Stimulated activated CD4-positive, alpha-beta T cell treated with anti-CD3 and anti-CD28 coated beads, Interleukin-1b, Interleukin-23, amount 100 ng/mL, for 1 hour (primary cell): ENCODE measurements at places on chromosomes 16 and 17.

DNA sequence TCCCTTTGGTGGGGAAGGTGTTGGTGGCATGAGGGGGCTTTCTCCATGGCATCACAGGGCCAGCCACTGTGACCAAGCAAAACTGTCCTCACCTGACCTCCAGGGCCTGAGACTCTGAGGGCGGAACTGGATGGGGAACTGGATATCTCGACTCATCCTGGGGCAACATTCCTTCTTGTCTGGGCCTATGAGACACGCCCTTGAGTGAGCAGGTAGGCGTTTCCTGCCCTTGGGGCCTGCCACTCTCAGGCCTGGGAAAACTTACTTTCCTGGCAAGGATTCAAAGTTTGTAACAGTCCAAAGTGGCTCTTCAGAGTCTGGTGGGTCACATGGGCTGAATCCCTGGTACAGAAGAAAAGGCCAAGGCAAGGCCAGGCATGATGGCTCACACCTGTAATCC is 9.6 kb downstream of the MT1X start:
- no peak for DNase-seq

DNA sequence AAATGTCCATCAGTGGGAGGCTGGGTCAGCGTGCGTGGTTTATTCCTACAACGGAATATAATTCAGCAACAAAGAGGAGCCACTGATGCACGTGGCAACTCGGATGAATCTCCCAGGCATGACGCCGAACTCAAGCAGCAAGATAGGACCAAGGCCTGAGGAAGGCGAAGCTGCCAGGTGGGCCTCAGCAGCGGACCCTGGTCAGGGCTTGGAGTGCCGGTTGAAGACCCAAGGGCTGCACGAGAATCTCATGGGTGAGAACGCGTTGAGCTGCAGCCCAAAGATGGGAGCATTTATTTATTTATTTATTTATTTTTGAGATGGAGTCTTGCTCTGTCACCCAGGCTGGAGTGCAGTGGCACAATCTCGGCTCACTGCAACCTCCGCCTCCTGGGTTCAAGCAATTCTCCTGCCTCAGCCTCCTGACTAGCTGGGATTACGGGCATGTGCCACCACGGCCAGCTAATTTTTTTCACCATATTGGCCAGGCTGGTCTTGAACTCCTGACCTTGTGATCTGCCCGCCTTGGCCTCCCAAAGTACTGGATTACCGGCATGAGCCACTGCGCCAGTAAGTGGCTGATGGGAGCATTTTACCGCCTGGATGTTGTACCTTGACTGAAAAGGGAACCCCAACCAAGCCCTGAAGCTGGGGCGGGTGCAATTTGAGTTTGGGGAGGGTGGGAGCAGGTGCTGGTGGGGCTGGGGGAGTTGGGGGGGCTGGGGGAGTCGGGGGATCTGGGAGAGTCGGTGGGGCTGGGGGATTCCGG is 18.1 kb upstream of the BAHCC1 start:
- no peak for DNase-seq

GRCh38 chr17:7280519-7281073 is 922 bp upstream of the SLC2A4 start:
- DNase-seq: peak; percentile 67

GRCh38 chr17:1180958-1181752 is 1.4 kb upstream of the ABR start:
- no peak for DNase-seq

- DNase-seq: no peak
Observed at GRCh38 chr17:76146053-76146851, 5.2 kb upstream of the FOXJ1 start.

DNA sequence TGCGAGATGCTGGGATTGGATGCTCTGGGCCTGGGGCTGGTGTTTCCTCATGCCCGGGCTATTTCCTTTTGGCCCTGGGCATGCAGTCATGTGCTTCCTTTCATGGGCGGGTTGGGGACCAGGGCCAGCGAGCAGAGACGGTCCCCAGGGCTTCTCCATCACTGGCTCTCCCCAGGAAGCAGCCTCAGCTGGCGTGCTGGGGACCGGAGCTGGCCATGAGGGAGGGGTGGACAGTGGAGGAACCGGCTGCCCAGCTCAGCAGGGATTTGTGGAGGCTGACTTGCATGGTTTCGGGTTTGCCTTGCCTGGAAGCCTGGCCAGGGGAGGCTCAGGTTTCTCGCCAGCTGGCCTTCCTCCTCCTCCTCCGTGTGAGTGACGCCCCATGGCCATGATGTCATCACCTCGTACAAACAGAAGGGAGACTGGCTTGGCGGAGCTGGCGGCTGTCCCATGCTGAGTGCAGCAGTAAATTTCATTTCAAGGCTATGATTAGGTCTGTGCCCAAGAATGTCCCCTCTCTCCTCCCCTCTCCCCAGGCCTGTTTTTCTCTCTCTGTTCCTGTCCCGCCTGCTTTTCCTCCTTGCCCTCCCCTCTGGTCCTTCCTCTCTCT is 8.9 kb upstream of the TIMP2 start:
- DNase-seq: no peak

- no peak for DNase-seq
Observed at GRCh38 chr17:6327007-6327406, 107.9 kb downstream of the AIPL1 start.

GRCh38 chr17:16924696-16925440 is 47.0 kb downstream of the TNFRSF13B start:
- DNase-seq: no peak

DNA sequence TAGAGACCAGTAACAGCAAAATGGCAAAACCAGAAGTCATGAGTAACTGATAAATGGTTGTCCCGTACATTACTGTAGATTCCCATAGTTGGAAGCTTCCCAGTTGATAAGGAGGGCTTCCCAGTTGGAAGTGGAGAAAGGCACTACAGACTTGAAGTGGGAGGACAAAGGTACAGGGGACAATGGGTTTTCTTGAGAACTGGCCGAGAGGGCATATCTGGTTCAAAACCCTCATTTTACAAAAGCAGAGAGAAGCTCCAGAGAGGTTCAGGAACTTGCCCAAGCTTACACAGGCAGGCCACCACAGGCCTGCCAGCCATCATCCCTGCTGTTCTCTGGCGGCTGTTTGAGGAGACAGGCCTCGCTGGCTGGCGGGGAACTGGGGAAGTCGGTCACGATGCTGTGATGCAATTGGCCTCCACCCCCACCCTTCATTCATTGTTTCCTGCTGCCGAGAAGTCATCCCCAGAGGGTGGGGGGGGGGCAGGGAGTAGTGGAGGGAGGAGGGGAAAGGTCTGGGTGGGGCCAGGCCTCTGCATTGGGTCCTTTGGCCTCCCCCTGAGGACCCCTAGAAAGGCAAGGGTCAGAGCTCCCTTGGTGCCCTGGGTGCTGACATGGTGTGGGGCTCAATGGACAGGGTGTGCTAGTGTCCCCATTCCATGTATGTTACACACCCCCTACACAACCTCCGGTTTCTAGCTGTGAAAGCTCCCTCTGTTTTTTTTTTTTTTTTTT is 3.0 kb downstream of the UBALD2 start:
- DNase-seq: no peak

- DNase-seq: no peak
Observed at GRCh38 chr17:41507315-41507880, 2.0 kb upstream of the KRT13 start.

DNA sequence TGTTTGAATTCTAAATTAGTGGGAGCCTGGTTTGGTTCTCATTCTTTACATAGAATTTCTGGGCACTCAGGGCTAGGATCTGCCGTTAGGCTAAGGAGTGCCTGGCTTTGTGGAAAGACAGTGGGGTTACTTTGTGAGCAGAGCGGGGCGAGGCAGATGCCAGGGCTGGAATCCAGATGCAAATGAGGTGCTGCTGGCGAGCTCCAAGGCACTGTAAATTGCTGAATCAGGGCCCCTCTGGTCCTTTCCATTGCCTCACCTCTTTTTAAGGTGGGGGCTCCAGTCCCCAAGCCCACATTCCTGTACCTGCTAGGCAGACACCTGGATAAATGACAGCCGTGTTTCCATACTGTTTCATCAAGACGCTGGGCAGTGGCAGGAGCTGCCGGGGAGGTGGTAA is 33.8 kb downstream of the PIPOX start:
- DNase-seq: no peak

DNA sequence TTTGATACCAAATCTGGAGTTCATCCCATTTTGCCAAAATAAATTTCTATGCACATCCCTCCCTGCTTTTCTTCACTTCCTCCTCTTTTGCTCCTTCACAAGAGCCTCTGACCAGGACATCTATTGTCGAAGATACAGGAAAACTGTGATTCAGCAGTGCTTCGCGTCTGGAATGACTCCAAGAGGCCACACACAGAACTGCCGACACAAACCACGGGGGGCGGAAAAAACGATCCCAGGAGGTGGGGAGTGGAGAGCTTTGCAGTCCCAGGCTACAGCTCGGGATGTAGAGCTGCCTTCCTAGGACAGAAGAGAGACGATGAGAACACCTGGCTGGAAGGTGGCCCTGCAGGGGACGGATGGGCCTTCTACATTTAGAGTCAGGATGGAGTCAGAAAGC is 102.8 kb downstream of the XYLT1 start:
- no peak for DNase-seq

GRCh38 chr17:75844530-75845057 is 390 bp upstream of the UNC13D start:
- DNase-seq: no peak

DNA sequence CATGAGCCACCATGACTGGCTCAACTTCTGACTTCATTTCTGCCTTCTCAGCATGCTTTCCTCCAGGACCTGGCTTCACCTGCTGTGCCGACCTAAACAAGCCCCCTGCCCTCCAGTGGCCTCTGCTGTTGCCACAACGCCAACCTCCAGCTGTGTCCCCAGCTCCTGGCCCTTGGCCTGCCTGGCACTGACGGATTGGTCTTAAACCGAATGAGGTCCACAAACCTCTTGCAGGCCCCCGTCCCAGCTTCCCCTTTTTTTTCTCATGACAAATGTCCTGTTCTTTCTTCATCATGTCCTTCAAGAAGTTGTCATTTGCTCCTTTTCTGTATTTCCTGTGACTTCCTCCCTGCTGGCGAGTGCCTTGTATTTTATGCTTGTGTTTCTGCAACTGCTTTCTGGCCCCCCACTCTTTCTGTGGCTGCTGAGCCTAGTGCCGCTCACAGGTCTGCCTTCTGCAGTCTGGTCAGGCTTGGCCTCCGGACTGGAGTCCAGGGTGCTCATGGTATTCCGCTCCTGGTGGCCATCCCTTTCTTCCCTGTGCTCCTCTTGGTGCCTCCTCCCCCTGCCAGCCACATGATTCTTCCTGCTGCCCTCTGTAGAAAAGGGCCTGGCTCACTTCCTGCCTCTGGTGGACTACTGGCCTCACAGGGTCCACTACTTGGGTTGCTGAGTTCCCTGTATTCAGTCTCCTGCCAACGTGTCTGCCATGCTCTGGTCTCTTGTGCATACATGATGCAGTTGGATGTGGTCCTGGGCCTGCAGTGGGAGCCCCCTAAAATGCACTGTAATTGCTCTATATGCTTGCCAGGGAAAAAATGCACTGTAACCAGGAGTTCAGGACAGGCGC is 2.9 kb downstream of the ATP6V0C start:
- DNase-seq: no peak

GRCh38 chr16:88655053-88655732 is 4.3 kb upstream of the CYBA start:
- no peak for DNase-seq

DNA sequence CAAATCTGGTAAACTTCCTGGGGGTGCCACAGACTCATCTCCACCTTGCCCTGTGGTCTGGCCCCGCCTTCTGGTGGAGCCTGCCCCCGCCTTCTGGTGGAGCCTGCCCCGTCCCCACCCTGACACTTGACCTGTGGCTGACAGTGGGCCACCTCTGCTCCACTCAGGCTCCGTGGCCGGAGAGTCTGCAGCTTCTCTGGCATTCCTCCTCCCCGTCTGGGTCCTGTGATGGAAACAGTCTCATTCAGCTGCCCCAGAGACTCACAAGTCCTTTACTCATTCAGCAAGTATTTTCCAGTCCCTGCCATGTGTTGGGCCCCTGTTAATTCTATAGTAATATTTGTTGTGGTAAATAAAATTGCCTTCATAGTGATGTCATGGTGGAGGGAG is 21.0 kb upstream of the G6PC1 start:
- DNase-seq: no peak

DNA sequence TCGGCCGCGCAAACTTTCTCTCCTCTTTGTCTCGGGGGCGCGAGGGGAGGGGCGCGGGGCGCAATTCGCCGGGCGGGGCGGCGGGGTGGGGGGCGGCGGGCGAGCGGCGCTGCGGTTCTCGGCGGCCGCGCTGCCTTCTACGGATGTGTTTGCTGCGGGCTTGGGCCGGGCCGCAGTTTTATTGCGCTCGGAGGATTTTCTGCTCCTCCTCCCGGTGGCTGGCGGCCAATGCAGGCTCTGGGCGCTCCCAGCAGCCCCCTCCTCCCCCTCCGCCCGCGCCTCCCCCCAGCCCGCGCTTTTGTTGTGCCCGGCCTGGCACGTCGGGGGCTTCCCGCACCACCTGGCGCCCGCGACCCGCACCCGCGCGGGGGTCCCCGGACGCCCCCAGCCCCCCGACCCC is at the start of gene TIMP2:
Gene TIMP2 (minus strand): TSS at position 154 of the 400 bp plus-strand sequence. CDS start 299 bp downstream, outside the sequence.
- peak; percentile 34 for DNase-seq
